ENCODE measurements at places on chromosomes 16 and 17.
A peak's percentile ranks its signal among the peaks of the same experiment; 100 is the strongest.

GRCh38 chr17:43360376-43360738 is 38.4 kb upstream of the ARL4D start:
- DNase-seq: peak; percentile 77

DNA sequence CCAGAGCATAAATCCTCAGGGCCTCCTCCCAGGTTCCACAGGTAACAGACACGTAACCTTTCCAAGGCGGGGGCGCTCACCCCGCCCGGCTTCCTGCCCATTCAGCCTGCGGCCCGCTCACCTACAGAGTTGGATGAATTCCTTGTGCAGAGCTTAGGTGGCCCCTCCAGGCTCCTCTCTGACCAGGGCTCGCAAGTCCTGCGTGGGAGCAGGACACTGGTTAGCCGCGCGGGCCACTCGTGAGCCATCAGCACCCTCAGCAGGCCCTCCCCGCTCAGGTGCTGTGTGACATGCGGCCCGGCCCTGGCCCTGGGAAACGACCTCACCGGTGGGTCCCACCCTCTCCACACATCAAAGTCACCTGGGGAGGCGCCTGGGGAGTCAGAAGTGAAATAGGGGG is 528 bp downstream of the TERB1 start:
- no peak for DNase-seq

DNA sequence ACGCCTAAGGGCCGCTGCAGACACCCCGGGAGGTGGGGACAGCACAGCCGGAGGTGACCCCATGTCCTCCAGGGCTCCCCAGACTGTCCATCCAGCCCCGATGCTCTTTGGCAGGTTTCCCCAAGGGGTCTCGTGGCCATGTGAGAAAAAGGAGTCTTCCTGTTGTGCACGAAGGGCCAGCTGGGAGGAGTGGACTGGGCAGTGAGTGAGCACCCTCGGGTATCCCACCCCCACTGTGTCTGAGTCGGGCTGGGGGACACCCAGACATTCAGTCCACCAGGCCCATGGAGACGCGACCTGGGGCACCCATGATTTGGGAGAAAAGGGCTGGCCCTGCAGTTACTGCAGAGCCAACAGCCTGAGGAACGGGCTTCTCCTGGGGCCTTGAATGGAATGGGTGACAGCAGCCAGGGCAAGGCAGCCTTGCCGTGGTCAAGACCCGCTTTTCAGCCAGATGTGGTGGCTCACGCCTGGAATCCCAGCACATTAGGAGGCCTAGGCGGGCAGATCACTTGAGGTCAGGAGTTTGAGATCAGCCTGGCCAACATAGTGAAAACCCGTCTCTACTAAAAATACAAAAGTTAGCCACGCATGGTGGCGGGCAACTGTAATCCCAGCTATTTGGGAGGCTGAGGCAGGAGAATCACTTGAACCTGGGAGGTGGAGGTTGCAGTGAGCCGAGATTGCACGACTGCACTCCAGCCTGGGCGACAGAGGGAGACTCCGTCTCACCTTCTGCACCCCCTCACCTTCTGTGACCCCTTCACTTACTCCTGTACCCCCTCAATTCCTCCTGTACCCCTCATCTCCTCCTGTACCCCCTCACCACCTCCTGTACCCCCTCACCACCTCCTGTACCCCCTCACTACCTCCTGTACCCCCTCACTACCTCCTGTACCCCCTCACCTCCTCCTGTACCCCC is 24.1 kb upstream of the CAPN15 start:
- no peak for DNase-seq

GRCh38 chr16:84869473-84869845 is 49.7 kb downstream of the CRISPLD2 start:
- no peak for DNase-seq

- DNase-seq: no peak
Measured at GRCh38 chr17:2157675-2158395, 102.9 kb downstream of the HIC1 start.

DNA sequence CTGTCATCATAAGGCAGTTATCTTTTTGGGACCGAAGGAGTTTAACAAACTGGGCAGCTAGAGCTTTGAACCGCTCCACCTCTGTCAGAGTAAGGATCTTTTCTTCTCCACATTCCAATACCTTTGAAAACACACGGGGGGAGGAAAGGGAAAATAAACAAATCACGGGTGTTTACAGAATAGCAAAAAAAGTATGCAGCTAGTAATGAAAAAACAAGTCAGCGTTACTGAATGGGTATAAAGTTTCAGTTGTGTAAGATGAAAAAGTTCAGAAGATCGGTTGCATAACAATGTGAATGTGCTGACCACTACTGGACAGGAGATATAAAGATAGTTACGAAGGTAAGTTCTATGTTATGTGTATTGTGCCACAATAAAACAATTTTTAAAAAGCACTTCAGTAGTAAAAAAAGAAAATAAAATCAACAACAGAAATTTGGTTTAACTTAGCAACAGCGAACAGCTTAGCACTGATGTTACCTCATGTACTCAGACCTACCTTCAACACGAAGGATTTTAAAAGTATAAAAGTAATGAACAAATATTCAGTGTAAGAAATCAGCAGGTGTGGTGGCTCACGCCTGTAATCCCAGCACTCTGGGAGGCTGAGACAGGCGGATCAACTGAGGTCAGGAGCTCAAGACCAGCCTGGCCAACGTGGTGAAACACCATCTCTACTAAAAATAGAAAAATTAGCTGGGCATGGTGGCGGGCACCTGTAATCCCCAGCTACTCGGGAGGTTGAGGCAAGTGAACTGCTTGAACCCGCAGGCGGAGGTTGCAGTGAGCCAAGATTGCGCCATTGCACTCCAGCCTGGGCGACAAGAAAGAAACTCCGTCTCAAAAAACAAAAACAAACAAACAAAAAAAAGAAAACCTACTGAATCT is 34.3 kb downstream of the MARF1 start:
- DNase-seq: no peak

Data from activated naive CD8-positive, alpha-beta T cell treated with anti-CD3 and anti-CD28 coated beads for 36 hours (primary cell).